Stimulated activated CD4-positive, alpha-beta T cell treated with anti-CD3 and anti-CD28 coated beads, Interleukin-1b, Interleukin-23, amount 100 ng/mL, for 1 hour (primary cell): ENCODE measurements at places on chromosomes 2 and 18.
A peak's percentile ranks its signal among the peaks of the same experiment; 100 is the strongest.

- no peak for DNase-seq
Observed at GRCh38 chr2:54496920-54497319, 40.8 kb downstream of the SPTBN1 start.

GRCh38 chr2:203438528-203438927 is 96.6 kb downstream of the RAPH1 start:
- DNase-seq: no peak

GRCh38 chr2:74391209-74391579 is 11.1 kb upstream of the DCTN1 start:
- no peak for DNase-seq

GRCh38 chr2:43486603-43487002 is 109.2 kb downstream of the THADA start:
- no peak for DNase-seq

DNA sequence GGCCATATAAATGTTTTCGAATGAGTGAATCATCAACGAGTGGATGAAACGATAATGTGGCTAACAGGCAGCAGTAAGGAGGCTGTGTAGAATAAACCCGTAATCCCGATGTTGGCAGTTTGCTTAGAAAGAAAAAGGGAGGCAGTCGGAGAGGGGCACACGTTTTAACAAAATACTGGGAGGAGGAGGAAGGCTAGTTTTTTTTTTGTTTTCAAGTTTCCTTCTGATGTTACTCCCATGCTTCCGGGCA is 476 bp upstream of the MSH2 start:
- no peak for DNase-seq

GRCh38 chr2:119426801-119427395 is 4.8 kb upstream of the TMEM37 start:
- DNase-seq: no peak

DNA sequence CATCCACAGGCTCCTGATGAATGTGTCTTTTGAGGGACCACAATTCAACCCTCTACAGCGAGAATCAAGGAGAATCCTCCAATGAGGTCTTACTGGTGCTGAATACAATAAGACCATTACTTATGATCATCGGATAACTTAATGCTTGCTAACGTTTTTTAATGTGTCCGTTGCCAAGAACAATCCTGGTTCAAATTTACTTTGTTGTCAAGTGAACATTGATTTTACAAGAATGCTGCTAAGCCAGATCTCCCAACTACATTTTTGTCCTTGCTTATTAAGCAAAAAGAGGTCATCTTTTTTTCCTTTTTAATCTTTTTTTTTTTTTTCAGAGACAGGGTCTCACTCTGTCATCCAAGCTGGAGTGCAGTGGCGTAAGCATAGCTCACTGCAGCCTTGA is 93.7 kb downstream of the THNSL2 start:
- DNase-seq: no peak

GRCh38 chr2:37375741-37376288 is 31.4 kb downstream of the QPCT start:
- DNase-seq: no peak

DNA sequence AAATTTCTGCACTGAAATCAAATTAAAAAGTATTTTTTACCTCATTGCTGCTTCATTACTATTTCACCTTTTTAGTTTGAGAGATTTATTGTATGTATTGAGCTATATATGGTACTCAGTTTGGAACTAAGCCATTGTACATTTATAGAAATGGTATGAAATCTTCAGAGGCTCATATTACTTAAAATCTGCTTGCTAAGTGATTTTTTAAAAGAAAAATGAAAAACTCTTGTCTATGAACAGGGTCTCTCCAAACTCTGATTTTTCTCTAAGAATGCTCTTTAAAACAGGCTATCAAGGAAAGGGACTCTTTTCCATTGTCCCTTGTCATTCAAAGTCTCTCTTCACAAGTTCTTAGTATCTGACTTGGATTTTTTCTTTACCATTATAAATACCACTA is 31.8 kb downstream of the C1D start:
- DNase-seq: no peak

DNA sequence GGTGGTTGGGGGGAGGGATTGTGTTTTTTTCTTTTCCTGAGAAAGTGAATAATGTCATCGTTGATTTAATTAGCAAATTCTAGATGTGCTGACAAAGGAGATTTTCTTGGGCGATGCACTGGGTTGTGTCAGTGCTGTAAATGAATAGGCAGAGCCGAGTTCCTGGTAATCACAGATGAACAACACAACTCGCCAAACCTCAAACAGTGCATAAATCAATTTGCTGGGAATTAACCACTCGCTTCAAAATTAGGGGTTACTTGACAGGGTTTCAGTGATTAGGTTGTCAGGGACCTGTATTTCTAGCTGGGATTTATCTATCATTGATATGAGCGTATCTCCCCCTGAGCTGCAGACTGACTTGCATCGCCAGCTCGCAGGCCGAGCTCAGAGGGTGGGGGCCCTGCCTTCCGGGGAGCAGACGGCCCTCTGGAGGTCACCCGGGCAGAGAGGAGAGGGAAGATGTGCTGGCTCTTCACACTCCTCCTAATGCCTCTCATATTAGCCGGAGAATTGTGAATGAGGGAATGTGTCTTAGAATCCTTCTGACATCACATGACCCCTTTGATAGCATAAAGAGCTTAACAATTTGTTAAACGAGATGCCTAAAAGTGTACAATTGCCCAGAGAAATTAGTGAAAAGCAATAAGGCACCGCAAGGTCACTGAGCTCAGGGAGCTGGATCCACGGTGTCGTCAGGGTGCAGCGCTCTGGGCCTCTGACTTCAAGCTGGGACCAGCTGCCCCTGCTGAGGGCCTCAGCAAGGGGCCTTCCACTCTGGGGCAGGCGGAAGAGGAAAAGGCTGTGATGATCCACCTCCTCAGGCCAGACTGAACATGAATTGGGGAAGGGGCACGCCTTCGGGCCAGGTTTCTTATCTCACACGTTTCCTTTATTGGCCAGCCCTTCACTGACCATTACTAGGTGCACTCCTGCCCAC is 48.9 kb downstream of the SMIM21 start:
- DNase-seq: no peak

DNA sequence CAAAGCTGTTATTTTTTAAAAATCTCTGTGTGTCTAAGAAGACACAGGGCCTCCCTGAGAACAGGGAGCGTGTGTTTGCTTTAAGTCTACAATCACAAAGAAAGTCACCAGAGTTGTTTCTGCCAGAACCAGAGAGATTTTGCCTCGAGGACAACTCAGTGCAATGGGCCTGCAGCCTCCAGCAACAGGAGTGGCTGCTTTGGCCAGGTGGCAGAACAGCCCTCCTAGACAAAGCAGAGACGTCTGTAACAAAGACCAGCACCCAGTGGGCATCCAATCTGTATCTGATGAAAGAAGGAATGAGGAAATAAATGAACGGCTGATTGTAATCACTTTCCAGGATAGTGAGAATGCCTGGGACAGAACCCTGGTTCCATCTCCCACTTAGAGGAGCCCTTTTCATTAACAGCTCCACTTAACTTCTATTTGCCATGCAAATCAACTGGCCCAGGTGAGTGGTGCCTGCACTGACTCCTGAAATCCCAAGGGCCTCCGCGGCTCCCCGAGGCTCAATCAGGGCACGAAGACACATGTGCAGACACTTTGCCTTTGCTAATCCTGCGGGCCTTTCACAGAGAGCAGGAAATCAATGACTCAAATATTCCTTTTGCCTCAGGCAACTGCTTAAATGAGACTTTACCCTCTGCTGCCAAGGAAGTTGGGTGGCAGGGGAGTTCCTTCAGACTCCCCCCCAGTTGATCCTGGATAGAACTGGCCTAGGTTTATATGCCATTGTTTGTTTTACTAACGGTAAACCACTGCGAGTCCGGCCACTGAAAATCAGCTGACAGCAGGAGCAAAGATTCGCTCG is 146.5 kb downstream of the CABLES1 start:
- no peak for DNase-seq

DNA sequence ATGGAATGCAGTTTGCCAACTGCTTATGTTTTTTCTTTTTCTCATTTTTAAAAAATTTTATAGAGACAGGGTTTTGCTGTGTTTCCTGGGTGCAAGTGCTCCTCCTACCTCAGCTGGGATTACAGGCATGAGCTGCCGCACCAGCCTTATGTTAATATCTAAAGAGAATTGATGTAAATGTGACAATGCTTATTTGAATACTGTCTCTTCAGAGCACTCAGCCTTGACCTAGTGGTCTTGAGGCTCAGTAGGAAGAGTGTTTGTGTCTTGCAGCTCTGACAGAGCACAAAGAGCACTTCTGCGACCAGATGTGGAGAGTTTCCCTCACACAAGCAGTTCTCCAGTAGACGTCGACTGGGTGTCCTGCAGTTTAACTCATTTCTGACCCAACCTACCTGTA is 55.3 kb downstream of the ARHGEF4 start:
- DNase-seq: no peak

- DNase-seq: no peak
Observed at GRCh38 chr2:2422621-2423020, 91.5 kb upstream of the MYT1L start.

DNA sequence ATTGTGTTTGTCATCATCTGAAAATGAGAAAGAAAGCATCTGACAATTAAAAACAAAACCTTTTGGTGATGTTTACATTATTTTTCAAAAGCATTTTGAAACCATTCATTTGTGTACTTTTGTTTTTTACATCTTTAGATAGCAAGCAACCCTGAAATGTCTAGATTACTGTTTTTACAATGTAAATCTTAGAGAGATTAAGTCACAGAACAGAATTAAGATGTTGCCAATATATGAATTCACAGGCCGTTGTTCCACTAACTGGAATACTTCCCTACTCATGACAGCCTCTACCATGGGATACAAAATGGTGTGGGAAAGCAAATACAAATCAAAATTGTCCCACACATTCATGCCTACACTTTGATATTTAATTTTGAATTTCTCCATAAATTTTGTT is 480.0 kb upstream of the ZEB2 start:
- DNase-seq: no peak

DNA sequence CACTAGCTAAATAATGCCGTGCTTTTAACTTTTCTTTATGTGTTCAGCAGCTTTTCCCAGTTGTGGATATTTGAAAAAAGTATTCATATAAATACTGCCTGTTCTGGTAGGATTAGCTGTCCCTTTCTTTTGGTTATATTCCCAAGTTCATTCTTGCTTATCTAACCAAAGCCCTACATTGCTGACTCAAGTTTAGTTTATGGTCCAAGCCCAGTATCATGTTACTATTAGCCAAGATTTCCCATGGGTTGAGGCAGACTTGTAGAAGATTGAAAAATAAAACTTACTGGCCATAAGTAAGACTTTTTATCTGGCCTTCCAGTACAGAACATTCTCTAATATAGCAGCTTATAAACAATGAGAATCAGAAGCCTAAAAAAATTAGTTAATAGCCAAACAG is 49.7 kb upstream of the NFE2L2 start:
- no peak for DNase-seq

- DNase-seq: no peak
Observed at GRCh38 chr2:130806370-130806769, 30.3 kb upstream of the ARHGEF4 start.

DNA sequence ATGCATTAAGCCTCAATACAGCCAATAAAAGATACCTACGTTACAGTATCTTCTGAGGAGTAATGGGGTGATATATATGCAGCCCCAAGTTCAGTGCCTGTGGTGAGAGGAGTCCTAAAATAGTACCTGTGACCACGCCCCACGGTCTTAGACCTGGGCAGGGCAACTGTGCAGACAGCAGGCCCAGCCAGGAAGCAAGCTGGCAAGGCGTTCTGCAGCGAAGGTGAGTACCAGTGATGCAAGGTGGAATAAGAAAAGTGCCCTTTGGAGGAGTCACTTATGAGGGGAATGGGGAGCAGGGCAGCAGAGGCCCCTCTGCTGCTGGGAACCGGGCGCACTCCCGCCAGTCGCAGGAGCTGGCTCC is 12.7 kb upstream of the MAP3K2 start:
- no peak for DNase-seq

GRCh38 chr18:74498712-74499627 is 2.8 kb downstream of the CNDP2 start:
- DNase-seq: peak; percentile 54

DNA sequence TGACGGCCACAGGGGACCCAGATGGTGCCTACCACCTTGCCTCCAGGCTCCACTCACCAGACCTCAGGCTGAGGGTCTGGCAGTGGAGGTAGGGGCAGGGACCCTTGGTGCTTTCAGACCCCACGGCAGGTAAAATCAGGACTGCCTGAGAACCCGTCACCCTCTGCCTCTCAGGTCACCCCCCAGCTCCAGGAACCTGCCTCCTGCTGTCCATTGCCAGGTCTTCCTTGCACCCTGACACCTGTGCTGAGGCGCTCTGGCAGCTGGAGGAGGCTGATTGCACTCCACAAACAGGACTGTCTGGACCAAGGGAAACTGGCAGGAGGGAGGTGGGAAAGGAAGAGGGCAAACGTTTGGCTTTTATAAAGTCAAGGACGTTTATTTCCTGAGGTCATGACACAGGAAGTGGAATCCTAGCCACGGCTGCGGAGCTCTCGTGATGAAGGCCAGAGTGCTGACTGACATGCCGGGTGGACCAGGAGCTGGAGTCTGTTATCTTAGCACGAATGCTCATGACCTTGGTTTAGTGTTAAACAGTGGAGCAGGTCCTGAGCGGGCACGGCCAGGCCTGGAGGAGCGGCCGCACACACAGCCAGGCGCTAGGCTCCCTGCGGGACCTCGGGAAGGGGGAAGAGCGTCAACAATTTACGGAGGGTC is 40.5 kb downstream of the ANO7 start:
- no peak for DNase-seq

DNA sequence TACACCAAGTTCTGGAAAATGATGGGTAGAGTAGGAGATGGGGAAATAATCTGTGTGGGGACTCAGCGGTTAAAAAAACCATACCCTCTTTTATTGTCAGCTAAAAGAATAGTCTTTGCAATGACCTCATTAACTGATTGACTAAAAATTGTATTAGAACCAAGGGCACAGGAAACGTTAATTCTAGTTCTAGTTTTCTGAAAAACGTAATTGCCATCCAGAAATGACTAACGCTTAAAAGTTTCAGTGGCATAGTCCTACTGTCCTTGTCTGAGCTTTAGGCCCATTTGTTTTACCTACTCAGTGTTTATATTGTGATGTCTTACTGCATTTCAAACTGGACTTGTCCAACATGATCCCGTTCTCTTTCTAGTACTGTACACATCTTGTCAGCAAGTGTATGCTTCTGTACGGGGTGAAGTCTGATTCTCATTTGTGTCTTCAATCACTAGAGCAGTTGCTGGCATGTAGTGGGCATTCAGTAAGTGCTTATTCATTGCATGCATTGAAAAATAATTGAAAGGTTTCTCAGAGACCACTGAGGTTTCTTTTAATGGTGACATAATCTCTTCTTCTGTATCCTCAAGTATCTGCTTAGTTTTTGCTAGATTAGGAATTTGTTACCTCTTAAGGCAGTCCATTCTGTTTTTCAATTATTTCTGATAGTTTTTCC is 81.5 kb downstream of the ZNF407 start:
- DNase-seq: no peak
